NCI-H1105 treated with DMSO at 0.1 percent for 48 hours (cell line): ENCODE measurements at places on chromosomes 12 and 14.

DNA sequence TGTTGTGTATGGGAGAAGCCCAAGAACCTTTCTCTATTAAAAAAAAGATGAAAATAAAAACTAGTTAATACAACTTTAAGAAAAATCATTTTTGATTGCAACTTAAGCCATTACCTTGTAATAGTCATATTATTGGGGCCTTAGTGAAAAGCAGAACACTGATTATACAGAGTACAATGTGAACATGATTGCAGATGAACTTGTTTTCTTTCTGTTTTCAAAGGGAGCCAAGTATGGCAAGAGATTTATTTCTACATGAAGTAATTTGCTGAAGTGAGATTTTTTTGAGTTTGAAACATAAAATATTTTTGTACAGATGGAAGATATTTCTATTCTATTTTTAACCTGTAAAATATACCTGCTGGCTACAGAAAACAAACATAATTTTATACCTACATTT is 104.9 kb downstream of the GPR135 start:
- no peak for DNase-seq

DNA sequence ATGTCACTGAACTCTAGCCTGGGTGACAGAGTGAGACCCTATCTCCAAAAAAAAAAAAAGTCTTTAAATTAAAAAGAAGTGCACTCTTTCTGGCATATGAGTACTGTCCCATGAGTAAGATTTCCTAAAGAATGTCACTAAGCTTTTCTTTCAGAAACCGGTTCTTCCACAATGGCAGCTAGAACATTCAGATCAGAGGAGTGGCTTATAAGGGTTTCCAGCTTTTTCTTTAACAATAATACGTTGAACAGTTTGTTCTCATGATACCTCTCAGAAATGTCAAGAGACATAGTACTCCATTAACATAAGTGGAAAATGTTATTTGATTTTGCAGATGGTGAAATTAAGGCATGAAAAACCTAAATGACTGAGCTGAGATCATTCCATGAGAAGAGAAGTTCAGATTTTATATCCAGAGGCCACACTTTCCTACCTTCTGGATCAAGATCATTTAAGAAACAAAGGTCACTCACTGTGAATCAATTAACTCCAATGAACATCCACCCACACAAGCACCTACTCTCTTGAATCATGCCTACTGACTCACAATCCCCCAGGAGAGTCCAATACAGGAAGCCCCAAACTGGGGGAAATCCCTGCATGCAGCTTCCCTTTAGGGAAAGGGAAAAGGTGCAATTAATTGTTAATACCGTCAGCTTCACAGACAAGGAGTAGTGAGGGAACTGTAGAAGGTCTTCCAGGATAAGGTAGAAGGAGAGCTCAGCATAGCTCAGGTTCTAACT is 86.9 kb downstream of the SPTSSA start:
- DNase-seq: no peak

DNA sequence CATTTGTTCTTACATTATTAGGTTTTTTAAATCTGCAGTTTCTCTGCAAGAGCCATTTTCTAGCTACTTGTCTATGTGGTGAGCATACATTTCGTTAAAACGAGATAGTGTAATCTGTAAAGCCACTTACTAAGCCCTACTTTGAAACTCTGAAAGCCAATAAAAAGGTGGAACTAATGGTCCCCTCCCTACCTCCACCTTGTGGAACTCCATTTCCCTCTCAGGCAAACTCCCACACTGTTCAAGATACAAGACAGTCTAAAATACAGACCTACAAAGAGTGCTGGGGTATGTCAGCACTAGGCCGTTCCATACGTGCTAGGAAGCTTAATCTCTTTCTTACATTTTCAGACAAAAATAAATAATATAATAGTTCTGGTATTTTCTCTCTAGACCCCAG is 74.1 kb downstream of the DUSP6 start:
- no peak for DNase-seq

DNA sequence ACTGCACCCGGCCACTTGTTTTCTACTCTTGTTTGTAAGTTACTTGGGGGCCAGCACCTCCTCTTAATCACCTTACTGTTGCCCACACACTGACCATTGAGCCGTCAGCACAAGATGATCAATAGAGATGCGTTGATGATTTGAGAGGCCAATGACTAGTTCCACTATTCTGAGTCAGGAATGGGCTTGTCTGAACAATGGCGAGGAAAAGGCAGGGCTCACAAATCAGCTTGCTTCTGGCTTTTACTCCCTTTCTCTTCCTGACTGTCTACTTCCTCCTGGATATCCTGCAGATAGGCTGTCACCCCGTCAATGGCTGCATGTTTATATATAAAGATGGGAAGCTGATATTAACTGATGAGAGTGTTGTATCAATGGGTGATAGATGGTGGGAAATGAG is 29.1 kb upstream of the HDAC7 start:
- no peak for DNase-seq

DNA sequence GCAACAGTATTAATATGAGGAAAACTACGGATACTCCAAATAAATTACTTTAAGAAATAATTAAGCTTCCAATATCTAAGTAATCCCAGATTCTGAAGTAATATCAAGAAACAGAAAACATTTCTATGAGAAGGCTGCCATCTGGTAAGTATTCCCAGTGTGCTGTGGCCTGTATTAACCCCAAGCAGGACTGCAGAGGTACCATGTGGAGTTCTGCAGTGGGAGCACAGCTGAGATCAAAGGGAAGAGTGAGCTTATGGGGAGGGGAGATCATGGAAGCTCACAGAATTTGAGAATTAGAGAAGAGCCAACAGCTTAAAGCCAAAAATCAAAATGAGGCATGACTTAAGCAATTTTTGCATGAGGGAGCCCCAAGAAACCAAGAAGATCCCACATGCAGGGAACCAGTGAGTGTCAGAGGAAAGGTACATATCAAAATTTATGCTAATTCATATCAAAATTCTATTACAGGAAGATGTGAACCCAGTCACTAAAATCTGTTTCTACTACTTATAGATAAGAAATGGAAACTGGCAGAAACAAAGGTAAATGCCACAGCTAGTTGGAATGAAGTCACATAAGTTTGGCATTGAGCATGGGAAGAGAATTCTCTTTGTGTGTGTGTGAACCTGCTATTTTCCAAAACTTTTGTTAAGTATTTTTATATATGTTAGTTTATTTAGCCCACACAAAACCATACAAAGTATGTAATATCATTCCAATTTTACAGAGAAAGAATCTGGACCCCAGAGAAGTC is 62.6 kb upstream of the KITLG start:
- DNase-seq: no peak

- DNase-seq: no peak
Observed at GRCh38 chr12:125357561-125357960, 292.3 kb downstream of the AACS start.

DNA sequence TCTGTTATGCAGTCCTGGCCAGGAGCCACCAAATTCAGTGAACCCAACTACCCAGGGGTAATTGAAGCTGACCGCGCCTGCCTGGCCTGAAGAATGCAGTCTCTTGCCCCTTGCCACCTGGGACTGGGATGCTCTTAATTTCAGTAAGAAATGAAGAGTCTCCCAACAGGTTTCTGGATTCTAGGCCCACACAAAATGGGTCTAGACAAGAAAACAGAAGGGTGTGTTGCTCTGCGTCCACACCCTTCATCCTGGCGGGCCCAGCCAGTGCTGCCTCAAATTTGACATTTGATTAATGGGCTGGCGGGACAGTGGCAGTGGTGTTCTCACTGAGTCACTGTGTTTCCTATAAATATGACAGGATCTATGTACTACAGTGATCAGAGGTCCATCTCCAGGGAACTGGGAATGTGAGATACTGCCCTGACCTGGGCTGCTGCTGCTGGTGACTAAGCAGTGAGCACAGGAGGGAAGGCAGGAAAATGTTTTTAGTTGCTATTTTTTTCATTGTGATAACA is 6.5 kb downstream of the TMEM253 start:
- DNase-seq: no peak

- DNase-seq: no peak
Observed at GRCh38 chr14:92175811-92176210, 54.0 kb downstream of the CPSF2 start.

DNA sequence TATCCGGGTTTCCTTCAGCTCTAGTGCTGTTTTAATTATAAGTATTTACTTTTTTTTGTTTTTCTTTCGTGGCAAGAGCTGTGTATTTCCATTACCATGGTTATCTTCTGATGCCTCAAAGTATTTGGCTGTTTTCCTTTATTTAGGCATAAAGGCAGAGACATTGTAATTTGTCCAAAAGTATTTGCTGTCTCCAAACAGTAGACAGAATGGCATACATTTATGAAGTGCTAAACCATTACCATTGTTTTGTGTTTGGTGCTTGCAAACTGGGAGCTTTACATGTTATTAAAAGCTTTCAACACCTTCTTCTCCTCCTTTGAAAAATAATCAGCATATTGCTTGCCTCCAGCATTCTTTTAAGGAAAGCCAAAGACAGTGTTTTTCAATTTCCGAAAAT is 46.3 kb downstream of the FLRT2 start:
- DNase-seq: no peak

DNA sequence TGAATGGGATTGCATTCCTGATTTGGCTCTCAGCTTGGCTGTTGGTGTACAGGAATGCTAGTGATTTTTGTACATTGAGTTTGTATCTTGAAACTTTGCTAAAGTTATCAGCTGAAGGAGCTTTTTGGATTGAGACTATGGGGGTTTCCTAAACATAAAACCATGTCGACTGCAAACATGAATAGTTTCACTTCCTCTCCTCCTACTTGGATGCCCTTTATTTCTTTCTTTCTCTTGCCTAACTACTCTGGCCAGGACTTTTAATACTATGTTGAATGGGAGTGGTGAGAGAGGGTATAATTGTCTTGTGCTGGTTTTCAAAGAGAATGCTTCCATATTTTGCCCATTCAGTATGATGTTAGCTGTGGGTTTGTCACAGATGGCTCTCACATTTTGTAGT is 141.5 kb downstream of the CEP83 start:
- DNase-seq: no peak

DNA sequence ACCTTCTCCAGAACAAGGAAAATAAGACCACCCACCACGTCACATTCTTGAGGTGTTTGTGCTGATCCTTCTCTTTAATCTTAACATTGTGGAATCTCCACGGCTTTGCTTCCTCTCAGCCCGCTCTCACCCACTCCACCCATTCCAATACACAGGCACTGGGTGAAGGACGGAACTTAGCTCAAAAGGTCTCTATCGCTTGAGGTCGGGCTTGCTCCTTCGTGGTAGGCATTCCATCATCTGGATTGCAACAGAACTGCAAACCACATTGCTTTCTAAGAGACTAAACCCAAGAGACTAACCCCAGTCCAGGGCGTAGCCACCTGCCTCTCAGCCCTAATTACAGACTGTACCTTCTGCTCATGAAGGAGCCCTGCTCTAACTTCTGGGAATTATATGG is 24.0 kb upstream of the MDM2 start:
- no peak for DNase-seq

DNA sequence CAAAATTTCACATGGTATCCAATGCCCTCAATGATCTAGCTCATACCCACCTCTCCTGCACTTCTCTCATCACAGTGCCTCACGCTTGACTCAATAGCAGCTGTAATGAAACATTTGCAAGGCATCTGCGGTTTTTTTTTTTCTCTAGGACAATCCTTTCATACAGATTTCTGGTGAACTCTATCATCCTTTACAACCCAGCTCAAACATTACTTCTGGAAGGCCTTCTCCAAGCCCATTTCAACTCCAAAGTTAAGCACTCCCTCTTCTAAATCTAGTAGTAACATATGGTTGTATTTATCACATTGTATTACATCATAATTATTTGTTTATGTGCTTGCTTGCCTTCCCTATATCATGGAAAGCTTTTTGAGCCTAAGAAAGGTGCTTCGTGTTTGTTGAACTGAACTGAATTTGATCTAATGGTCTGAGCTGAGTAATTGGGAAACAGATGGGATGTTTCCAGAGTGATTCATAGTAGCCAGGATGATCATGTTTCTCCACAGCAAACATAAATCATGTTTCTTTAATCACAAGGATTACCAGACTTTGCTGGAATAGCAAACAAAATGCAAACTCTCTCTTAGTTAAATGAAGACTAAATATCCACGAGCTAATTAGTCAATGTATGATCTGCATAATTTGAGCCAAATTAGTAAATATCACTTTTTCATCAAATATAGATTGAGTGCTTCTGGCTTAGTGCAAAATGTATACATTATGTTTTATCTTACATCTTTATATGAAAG is 14.3 kb downstream of the CFL2 start:
- no peak for DNase-seq

DNA sequence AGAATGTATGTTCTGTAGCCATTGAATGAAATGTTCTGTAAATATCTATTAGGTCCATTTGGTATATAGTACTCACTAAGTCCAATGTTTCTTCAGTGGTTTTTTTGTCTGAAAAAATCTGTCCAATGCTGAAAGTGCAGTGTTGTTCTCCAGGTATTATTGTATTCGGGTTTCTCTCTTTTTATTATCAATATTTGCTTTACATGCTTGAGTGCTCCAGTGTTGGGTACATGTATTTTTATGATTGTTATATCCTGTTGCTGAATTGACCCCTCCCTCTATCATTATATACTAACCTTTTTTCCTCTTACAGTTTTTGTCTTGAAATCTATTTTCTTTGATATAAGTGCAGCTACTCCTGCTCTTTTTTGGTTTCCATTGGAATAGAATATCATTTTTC is 382.2 kb downstream of the CCER1 start:
- DNase-seq: no peak

GRCh38 chr12:20436316-20436715 is 68.0 kb downstream of the PDE3A start:
- DNase-seq: no peak

GRCh38 chr12:123960856-123961255 is 11.8 kb downstream of the CCDC92 start:
- DNase-seq: no peak

DNA sequence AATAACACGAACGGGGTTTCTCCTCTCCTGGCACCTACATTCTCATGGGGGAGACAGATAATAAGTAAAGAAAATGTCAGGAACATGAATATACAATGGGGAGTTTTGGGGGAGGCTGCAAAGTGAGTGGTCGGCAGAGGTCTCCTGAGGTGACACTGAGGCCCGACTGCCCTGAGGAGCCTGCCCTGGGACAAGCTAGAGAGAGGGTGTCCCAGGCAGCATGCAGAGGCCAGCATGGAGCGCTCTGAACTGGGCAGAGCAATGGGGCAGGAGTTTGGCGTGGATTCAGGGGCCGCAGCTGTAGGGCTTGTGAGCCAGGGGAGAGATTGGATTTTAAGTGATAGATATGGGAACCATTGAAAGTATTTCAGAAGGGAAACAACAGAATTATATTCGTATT is 320.5 kb downstream of the CACNA1C start:
- no peak for DNase-seq

DNA sequence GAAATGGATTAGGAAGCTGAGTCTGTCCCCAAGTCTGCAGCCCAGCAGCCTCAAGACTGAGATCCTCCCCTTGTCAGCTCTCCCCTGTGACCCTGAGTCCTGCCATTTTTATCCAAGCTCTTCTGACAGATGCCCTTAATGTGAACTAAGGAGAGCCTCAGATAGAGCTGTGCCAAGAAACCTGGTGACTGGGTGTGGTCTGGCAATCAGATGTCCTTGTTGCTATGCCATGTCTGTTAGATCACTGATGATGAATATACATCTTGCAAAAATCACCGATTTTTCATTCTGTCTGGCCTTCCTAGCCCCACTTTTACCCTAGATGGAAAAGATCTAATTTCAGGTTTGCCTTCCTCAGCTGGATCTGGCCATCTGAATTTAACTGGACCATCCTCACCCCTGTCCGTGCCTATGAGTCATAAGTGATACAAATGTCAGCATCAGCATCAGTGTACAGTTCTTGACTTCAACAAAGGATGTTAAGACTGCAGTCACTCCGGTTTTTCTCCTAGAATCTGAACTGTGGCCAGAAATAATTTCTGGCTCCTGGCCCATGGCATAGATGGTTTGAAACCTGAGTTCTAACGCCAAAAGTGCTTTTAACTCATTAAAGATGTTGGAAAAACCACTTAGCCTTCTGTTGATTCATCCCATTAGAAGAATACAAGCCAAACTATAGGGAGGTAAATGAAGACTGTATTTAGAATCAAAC is 61.2 kb upstream of the GRIP1 start:
- DNase-seq: peak; percentile 98
